ENCODE measurements at places on chromosomes 12 and 14.
A peak's percentile ranks its signal among the peaks of the same experiment; 100 is the strongest.

DNA sequence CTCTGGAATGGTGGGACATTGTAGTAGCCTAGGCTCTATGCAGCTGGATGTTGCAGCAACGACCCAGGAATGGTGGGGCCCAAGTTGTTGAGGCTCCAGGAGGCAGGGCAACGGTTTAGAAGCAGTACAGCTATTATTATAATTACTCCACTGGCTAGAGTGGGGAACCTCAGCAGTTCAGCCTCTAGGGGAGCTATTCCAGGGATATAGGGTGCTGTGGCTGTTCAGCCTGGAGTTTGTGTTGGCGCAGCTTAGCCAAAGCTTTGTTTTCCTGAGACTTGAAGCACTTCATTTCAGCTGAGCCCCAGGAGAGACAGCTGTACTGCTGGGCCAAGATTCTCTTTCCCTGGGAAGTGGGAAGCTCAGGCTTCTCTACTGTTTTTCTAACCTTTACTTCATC, 1023.0 kb upstream of the ATXN7L3B start:
- no peak for DNase-seq

DNA sequence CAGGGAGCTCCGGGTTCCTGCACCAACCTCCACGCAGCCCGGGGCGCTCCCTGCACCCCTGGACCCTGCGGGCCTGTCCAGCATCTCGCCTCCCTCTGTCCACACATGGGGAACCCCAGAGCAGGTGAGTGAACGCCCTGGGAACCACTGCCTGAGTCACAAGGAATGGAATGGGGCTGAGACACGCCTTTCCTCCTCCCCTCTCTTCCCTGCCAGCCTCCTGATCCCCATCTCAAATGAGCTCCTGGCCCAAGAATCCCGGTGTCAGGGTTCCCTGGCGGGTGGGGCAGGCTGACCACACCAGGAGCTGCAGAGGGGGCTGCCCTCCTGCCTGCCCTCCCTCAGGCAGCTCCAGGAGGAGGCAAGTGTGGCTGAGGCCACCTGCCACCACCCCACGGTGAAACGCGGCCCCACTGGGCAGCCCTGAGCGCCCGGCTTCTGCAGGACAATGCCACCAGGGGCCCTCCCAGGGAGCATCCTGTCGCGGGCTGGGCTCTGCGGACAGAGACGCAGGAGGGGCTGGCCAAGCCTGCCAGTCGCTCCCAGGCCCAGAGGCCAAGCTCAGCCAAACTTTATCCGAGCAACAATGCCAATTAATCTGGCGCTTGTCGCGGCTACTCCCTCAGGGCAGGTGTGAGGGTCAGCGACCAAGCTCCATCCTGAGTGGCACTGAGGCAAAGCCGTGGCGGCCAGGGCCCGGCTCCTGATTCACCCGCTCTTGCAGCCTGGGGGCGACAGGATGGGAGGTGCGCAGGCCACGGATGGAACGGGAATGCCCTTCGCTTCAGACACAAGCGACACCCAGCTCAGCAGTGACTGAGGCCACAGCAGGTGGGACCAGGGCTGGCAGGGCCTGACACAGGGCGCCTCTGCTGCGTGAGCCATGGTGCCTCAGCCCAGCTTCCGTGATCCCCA, 44.3 kb downstream of the GALNT9 start:
- no peak for DNase-seq

GRCh38 chr12:46370380-46370734, 2.2 kb downstream of the SLC38A2 start:
- no peak for DNase-seq

DNA sequence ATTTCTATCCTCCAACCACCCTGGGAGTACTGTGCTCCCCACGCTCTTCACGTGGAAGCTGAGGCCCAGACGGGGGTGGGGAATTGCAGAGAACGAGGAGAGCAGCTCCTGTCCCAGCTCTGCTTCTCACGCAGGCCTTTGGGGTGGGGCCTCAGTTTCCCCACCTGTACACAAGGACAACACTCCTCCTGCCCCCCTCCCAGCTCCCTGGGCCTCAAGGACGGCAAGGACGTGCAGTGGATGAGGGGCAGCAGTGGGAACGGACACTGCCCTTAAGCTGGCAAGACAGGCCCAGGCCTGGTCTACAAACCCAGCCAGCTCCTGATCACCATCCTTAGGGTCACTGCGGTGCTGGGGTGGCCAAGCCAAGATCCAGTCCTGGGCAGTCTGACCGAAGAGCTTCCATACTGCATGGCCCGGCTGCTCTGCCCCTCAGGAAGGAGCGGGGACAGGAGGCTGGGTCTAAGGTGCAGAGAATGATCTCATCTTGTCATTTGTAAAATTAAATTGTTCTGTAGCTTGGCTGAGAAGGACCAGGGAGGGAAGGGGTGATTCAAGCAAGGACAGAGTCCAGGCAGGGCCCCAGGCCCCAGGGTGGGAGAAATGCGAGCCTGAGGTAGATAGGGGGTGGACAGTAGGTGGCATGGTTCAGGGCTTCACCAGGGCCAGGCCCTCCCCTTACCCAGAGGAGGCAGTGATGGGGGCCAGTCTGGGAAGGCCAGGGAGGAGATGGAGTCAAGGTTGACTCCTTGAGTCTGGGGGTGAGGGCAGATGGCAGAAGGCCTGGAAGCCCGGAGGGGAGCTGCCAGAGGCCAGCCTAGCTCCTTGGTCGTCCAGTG, 1.3 kb upstream of the CLBA1 start:
- DNase-seq, result no peak

GRCh38 chr12:43309959-43310358, 242.0 kb downstream of the ADAMTS20 start:
- DNase-seq, result no peak

GRCh38 chr12:65823513-65824375, 539 bp upstream of the HMGA2 start:
- no peak for DNase-seq

DNA sequence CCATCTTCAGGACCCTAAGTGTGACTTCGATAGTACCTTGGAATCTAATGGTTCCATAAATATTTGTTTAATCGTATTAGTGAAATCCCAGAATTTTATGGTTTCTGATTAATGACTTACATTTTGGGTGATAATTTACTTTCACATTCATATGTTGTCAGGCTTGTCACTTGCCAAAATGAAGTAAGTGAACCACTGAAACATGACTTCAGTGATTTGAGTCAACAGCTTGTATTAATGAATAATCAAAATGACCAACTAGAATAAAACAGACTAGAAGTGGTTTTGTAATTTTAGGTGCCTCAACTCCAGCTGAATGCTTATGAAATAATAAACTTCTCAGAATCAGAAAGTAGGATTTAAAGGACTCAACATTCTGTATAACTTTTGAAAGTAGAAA, 517.1 kb downstream of the PRKD1 start:
- DNase-seq, result no peak

DNA sequence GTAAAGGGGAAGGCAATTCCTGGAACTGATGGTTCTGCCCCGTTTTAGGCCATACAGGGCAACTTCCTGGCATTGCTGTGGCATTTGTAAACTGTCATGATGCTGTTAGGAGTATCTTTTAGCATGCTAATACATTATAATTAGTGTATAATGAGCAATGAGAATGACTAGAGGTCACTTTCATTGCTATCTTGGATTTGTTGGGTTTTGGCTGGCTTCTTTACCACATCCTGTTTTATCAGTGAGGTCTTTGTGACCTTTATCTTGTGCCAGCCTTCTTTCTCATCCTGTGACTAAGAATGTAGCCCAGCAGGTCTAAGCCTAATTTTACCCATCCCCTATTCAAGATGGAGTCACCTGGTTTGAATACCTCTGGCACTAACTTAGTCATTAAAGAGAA, 51.2 kb downstream of the TESPA1 start:
- no peak for DNase-seq

GRCh38 chr12:53062011-53062961, 12.4 kb downstream of the TNS2 start:
- no peak for DNase-seq

GRCh38 chr14:94571950-94572349, 9.3 kb upstream of the SERPINA5 start:
- no peak for DNase-seq

GRCh38 chr14:64614166-64614565, 64.4 kb downstream of the PPP1R36 start:
- no peak for DNase-seq

DNA sequence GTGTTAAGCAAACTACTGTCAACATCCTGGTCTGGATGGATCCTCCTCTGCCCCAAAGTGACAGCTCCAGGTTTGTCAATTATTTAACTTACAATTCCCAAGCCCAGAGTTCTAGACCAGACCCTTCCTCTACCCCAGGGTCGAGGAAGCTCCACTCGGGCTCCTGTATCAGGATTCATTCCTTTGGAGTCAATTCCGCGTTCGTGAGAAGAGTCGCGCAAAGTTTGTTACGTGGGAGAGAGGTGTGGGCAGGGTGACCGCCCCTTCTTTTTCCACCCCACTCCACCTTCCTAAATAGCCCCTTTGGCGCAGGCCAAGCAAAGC, 479 bp downstream of the SEL1L start:
- DNase-seq, result no peak

DNA sequence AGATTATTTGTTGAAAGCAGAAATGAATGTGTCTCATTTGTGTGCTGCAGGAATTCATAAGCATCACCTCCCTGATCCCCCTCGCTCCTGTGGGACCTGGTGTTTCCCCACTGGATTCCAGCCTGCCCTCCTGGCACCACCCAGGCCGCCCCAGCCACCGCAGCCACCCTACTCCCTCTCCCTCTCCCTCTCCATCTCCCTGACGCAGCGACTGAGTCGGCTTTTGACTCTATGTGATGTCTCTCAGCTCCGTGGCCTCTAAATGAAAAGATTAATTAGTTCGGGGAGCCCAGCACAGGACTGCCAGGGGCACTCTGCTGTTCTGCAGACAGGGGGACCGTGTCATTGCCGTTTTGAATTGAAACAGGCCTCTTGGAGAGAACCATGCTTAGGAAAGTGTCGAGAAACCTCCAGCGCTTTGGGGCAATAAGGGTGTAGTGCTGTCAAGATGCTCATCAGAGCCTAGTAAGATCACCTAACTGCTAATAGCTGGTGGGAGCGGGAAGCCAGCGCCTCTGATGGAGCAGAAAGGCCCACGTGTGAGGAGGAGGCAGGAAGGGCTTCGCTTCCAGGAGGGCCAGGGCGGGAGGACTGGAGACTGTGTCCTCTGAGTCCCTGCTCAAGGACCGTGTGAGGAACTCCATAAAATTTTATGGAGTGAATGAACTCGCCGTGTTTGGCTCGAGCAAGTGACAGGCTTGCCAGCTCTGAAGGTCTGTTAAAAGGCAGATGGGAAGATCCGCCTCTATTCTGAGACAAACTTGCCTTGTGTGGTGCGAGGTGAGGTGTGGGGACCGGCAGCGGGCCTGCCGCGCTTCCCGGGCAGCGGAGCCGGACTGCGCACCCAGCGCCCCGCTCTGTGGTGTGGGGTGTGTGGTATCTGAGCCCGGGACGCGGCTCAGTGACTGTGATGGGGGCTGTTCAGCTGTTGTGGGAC, 157.4 kb upstream of the C14orf180 start:
- no peak for DNase-seq

GRCh38 chr12:85733221-85733840, 102.9 kb downstream of the RASSF9 start:
- DNase-seq, result no peak

DNA sequence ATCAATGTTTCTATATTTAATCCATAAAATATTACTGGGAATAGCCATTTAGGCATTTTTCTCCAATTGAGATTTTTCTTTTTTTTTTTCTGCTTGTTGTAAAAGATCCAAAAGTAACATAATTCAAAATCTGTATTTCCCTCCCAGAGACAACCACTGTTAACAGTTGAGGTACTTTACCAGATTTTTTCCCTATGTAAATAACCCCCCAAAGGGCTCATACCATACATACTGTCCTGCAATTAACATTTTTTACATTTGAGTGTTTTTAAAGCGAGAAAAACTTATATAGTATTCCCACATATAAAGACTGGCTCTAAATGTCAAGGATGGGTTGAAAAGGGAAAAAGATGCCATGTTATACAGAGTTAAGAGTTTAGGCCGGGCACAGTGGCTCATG, 18.1 kb downstream of the PPP1R12A start:
- no peak for DNase-seq

DNA sequence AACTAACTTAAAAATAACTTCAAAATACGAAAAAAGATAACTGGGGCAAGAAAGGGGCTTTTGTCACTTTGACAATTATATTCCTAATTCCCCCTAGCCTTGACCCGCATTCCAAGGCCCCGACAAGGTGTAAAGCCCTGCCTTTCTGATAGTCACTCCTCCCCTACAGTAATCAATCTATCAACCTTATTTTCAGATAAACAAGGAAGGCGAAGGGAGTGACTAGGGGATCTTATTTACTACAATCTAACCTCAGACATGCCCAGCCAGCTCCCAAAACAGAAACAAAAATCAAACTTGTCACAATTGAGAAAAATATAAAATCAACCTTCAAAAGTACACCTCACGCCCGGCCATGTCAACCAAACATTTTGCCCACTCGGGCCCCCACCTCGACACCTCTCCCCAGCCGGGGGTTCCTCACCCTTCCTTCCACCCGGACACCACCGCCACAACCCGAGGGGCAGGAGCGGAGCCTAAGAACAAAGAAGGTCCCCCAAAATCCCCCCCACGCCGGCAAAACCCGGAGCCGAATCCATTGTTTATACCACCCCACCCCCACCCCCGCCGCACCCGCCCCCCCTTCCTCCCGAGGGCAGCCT, 562 bp downstream of the ZFYVE1 start:
- no peak for DNase-seq

DNA sequence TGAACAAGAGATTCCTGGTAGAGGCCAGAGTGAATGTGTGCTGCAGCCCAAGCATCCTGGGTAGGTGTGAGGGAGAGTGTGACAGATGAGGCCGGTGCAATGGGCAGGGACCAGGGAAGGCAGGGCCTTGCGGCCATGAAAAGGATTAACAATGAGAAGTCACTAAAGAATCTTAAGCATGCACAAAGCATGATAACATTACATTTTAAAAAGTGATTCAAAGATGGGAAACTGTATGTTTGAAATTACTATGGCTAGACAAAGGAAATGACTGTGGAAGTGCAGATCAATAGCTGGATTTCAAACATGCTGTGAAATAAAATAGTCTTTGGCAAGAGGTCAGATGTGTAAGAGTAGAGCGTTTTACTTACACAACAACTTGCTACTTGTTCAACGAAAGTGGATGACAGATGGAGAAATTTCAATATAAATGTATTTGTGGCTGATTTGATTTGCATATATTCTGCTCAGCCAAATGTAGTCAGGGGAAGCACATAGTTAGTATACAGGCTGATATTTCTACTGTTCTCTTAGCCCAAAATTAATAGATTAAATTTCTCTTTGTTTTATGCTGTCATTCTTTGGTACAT, 175.5 kb downstream of the CCDC59 start:
- DNase-seq, result no peak

GRCh38 chr12:48390026-48390425, 39.3 kb upstream of the ZNF641 start:
- DNase-seq, result no peak

GRCh38 chr12:116598311-116599284, 39.4 kb downstream of the MAP1LC3B2 start:
- DNase-seq, result no peak

- peak; percentile 39 for DNase-seq
These were observed 3.5 kb downstream of the PTPN21 start for GRCh38 chr14:88551094-88551870.

DNA sequence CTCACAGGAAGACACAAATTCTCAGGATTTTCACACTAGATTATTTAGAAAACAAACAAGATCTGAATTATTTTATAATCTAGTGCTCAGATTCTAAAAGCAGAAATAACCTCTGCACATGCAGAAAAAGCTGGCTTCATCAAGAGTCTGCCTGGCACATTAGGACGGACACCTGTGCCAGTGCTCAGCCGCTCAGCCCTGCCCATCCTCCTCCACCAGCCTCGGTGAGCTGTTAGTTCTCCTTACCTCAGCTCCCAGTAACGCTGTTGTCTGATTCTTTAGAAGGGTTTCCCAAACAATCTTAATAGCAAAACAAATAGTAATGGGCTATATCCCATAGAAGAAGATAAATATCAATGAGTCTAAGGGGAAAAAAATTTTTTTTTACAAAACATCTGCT, 27.7 kb downstream of the DUSP16 start:
- no peak for DNase-seq

Measured in stimulated activated CD4-positive, alpha-beta T cell treated with anti-CD3 and anti-CD28 coated beads, Interleukin-4, amount 100 ng/mL, for 4 hours (primary cell).